Right atrium auricular region (tissue), 2 donors: ENCODE measurements at places on chromosomes 3 and 15. TPM values are rescaled to one million over a fixed set of nuclear protein-coding genes. Genes with fewer than 3 reads are reported as not detected.
A peak's percentile ranks its signal among the peaks of the same experiment; 100 is the strongest.

- DNase-seq, result no peak
Observed at GRCh38 chr3:64773137-64773536, 85.3 kb upstream of the ADAMTS9 start.

DNA sequence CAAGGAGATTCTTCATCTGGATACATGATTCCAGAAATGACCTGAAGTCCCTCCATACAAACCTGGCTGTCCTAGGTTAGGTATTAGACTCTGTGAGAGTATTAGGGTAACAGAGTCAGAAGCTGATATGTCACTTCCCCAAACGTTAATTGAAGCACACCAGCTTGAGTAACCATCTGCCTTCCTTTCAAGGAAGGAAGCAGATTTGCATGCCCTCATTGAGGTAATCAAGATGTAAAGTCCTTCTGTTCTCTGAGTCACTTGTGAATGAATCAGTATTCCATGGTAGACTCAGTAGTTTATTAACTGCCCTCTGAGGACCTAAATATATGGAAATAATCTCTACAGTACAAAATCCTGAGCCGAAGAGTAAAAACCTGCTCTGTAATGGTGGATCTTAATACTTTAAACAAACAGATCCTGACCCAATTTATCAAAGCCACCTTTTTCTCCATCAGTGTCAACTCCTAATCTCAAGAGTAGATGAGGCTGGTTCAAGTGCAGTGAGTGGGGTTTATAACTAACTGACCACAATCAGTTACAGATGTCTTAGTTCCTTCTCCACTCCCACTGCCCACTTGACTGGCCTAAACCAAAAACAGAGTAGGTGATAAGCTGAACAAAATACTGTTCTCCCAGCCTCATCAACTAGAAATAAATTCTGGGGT lies 246.2 kb upstream of the CHRM5 start:
- DNase-seq, result no peak

DNA sequence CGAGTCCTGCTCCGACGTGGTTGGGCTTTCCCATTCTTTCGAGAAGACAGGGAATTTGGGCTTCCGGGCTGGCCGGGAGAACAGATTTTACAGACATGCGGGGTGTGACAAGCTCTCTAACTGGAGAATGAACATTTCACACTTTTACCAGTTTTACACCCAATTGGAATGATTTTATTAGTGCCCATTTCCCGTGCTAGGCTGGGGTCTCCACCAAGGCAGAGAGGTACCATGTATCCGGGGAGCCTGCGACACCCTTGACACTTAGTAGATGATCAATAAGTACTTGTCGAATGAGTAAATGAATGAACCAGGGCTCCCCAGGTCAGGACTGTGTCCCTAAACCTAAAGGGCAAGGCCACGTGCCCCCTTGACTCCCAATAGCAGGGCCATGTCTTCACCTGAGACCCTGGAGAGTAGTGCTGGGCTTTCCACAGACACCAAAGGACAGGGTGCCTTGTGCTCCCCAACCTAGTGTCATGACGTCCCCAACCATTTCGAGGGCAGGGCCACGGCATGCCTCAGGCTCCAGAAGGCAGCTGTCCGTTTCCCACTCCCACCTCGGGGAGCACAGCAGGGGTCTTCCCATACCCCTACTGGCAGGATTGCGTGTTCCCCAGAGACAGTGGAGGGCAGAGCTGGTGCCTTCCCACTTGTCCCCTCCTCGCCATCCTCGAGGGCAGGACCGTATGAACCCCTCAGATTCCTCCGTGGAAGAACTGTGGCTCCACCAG lies 679 bp upstream of the MYD88 start:
- DNase-seq, result peak; percentile 64

- no peak for DNase-seq
Observed at GRCh38 chr3:156816091-156816793, 9.9 kb upstream of the LEKR1 start.

DNA sequence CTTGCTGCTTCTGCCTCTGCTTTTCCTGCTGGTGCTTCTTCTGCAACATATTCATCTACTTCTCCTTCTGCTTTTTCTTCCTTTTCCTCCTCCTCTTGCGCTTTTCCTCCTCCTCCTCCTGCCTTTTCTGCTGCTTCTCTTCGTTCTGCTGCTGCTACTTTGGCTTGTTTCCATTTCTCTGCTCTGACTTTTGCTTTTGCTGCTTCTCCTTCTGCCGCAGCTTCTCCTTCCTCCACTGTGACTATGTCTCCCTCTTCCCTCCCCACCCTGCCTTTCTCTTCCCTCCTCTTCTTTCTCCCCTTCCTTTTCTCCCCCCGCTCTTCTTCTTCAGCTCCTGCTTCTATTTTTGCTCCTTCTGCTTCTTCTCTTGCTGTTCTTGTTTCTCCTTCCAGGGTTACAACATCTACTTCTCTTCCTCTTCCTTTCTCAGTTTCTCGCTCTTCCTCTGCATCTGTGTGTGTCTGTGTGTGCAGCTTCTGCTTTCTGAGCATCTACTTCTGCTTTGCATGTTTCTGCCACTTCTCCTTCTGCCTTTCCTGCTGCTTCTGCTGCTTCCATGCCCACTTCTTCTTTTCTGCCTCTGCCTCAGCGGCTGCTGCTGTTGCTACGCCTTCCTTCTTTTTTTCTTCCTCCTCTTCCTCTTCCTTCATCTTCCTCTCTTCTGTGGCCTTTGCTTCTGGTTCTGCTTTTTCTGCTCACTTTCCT lies 51.4 kb downstream of the FAM43A start:
- no peak for DNase-seq

DNA sequence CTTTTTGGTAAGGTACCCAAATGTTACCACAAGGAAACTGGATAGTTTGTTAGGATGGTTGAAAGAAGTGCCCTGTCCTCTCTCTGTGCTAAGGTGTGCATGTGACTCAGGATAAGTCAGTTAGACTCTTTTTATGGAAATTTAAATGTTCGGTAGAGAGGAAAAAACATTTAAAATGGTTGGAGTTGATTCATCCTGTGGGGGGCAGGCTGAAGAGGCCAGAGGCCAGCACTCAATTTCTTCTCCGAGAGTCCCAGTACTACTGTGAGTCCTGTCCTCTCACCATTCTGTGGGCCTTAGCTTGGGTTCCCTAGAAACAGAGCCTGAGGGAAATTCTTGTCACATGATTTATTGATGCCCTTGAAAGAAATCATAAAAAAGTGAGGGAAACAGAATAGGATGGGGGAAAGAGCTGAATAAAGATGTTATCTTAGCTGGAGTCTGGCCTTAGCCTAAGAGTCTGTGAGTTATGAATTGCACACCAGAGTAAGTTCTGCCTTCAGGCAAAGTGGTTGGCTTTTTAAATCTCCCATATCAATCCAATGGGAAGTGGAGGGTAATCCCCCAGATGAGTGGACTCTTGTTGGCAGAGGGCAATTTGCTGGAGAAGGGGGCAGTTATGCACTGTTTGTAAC lies 106.5 kb upstream of the GALNT15 start:
- no peak for DNase-seq

GRCh38 chr3:77141423-77141822 lies 101.5 kb downstream of the ROBO2 start:
- no peak for DNase-seq

OIP5 gene
- total RNA-seq, result 0.35 TPM

DNA sequence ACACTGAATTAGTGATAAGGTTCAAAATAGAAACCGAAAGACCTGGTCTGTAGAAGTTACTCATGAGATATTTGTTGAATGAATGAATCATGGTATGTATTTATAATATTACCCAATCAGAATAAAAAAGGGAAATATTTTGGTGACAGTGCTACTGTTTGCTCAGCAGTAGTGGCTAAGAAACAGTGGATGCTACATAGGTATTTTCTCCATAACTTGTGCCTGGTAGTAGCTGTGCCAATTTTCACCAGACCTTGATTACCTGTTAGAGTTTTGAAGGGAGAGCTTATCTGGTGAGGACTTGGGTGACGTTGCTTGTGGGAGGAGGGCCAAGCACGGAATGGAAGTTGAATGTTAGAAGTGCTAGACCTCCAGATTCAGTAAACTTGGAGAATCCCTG lies 14.3 kb downstream of the LIMD1 start:
- DNase-seq, result no peak

PPP2R3A gene
- 49.5 TPM for total RNA-seq

GP5 gene
- total RNA-seq, result 0.08 TPM

CD86 gene
- total RNA-seq, result 1.9 TPM

- DNase-seq, result no peak
Observed at GRCh38 chr3:185797993-185798830, 26.6 kb downstream of the IGF2BP2 start.

WDR49 gene
- total RNA-seq, result 14.8 TPM

ELL3 gene
- total RNA-seq, result 2.4 TPM

ITIH1 gene
- not detected for total RNA-seq
